Activated T-cell treated with anti-CD3 and anti-CD28 coated beads, Interleukin-2, amount 50 U/mL, for 72 hours (primary cell): ENCODE measurements at places on chromosomes 6 and 20. TPM values are rescaled to one million over a fixed set of nuclear protein-coding genes. Genes with fewer than 3 reads are reported as not detected.

Gene PHACTR3
- total RNA-seq = not detected

GRCh38 chr6:116369964-116370759 lies 585 bp upstream of the DSE start:
- peak overlapping the region; percentile 79 for H3K27ac ChIP-seq
- H3K4me3 ChIP-seq = peak overlapping the region; percentile 83
- H3K27me3 ChIP-seq = peaks cover 14% of the 10 kb centered on the region
- H3K4me1 ChIP-seq = peaks cover 9% of the 10 kb centered on the region
- DNase-seq = no peak

DNA sequence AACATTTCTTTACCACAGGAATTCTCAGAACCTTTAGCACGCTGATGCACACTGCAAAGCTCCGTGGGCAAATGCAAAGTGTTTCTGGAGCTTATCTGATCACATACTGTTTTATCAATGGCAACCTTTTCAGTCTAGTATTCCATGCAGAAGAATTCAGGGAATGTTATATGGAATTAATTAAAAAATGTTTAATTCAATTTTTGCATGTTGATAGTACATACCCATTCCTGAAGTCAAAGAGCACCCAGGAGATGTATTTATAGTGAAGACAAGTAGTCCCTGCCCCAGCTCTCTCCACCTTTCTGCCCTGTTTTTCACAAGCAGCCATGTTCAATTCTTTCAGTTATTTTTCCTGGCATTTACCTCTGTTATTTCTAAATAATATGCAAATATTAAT lies 55.2 kb downstream of the DTNBP1 start:
- no peak overlapping the region for H3K4me3 ChIP-seq
- H3K36me3 ChIP-seq = peaks cover 10% of the 10 kb centered on the region
- H3K27ac ChIP-seq = no peak overlapping the region
- H3K27me3 ChIP-seq = no peaks in the 10 kb centered on the region

- no peak for DNase-seq
- H3K27me3 ChIP-seq = peaks cover 28% of the 10 kb centered on the region
- no peak overlapping the region for H3K27ac ChIP-seq
- no peaks in the 10 kb centered on the region for H3K36me3 ChIP-seq
- no peak overlapping the region for H3K4me3 ChIP-seq
Observed at GRCh38 chr6:166109608-166110007, 58.0 kb downstream of the TBXT start.

Gene ANKRD6
- 5.5 TPM for total RNA-seq

GRCh38 chr20:46701556-46701955 lies 7.9 kb upstream of the SLC2A10 start:
- no peak overlapping the region for H3K27ac ChIP-seq
- DNase-seq = no peak
- no peaks in the 10 kb centered on the region for H3K4me1 ChIP-seq
- peaks cover 2% of the 10 kb centered on the region for H3K36me3 ChIP-seq

GRCh38 chr20:3935956-3936340 lies 46.8 kb downstream of the PANK2 start:
- H3K27me3 ChIP-seq = no peaks in the 10 kb centered on the region
- H3K36me3 ChIP-seq = peaks cover 8% of the 10 kb centered on the region
- no peak overlapping the region for H3K4me3 ChIP-seq
- H3K27ac ChIP-seq = no peak overlapping the region
- peaks cover 13% of the 10 kb centered on the region for H3K4me1 ChIP-seq

- no peak overlapping the region for H3K27ac ChIP-seq
- peaks cover 27% of the 10 kb centered on the region for H3K4me1 ChIP-seq
- H3K36me3 ChIP-seq = no peaks in the 10 kb centered on the region
- H3K27me3 ChIP-seq = no peaks in the 10 kb centered on the region
- H3K4me3 ChIP-seq = no peak overlapping the region
- no peak for DNase-seq
Observed at GRCh38 chr6:56890066-56890465, 64.8 kb upstream of the BEND6 start.

GRCh38 chr6:21664314-21665109 lies 71.0 kb downstream of the SOX4 start:
- peaks cover 2% of the 10 kb centered on the region for H3K36me3 ChIP-seq
- peak; percentile 37 for DNase-seq
- peaks cover 74% of the 10 kb centered on the region for H3K27me3 ChIP-seq
- peak overlapping the region; percentile 70 for H3K4me3 ChIP-seq
- H3K27ac ChIP-seq = no peak overlapping the region
- H3K4me1 ChIP-seq = peaks cover 24% of the 10 kb centered on the region

- no peak for DNase-seq
- H3K27ac ChIP-seq = no peak overlapping the region
- H3K36me3 ChIP-seq = peaks cover 3% of the 10 kb centered on the region
- no peak overlapping the region for H3K4me3 ChIP-seq
Observed at GRCh38 chr6:169026175-169026574, 227.5 kb downstream of the THBS2 start.

Gene SAMHD1
- 33.2 TPM for total RNA-seq

- peaks cover 6% of the 10 kb centered on the region for H3K4me1 ChIP-seq
- H3K36me3 ChIP-seq = no peaks in the 10 kb centered on the region
- no peak overlapping the region for H3K27ac ChIP-seq
- peaks cover 21% of the 10 kb centered on the region for H3K27me3 ChIP-seq
- H3K4me3 ChIP-seq = no peak overlapping the region
- DNase-seq = no peak
Observed at GRCh38 chr6:167492100-167492449, 167.2 kb downstream of the TTLL2 start.

GRCh38 chr6:82381278-82381677 lies 17.7 kb downstream of the TPBG start:
- no peaks in the 10 kb centered on the region for H3K27me3 ChIP-seq
- H3K4me3 ChIP-seq = no peak overlapping the region
- H3K4me1 ChIP-seq = no peaks in the 10 kb centered on the region
- no peak overlapping the region for H3K27ac ChIP-seq
- no peaks in the 10 kb centered on the region for H3K36me3 ChIP-seq

- no peak for DNase-seq
- peaks cover 9% of the 10 kb centered on the region for H3K4me1 ChIP-seq
- no peaks in the 10 kb centered on the region for H3K27me3 ChIP-seq
- H3K4me3 ChIP-seq = no peak overlapping the region
- peak overlapping the region; percentile 61 for H3K27ac ChIP-seq
Observed at GRCh38 chr6:127317388-127318128, 25.9 kb downstream of the ECHDC1 start.

- no peak overlapping the region for H3K4me3 ChIP-seq
- H3K27me3 ChIP-seq = no peaks in the 10 kb centered on the region
- no peak for DNase-seq
Observed at GRCh38 chr20:61422636-61423425, 170.8 kb downstream of the CDH4 start.

DNA sequence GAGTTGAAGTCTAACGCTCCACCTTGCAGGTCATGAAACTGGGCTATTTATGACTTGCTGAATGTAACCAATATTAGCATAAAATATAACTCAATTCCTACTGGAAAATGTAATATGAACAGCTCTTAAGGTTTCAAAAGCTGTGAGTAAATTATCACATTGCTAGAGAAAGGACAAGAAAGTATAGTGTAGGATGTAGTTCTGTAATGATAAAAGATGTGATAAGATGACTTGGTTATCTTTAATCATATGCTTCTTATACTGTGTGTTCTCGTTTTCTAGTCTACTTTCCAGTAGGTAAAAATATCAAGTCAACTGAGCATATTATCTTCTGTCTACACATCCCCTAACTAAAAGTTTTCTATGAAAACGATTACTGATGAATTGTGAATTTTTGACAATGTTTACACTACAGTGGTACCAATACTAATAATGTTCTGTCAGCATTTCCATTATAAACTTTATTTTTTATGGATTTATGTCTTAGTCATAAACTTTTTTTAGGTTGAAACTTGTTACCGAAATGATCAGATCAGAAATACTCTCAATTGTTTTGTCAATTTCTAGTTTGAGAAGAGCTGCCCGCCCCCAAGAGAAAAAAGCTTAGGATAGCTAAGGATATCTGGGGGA lies 14.6 kb downstream of the MED23 start:
- H3K27me3 ChIP-seq = no peaks in the 10 kb centered on the region
- H3K27ac ChIP-seq = peak overlapping the region; percentile 33
- peaks cover 21% of the 10 kb centered on the region for H3K36me3 ChIP-seq

Gene WFDC8
- total RNA-seq = not detected

DNA sequence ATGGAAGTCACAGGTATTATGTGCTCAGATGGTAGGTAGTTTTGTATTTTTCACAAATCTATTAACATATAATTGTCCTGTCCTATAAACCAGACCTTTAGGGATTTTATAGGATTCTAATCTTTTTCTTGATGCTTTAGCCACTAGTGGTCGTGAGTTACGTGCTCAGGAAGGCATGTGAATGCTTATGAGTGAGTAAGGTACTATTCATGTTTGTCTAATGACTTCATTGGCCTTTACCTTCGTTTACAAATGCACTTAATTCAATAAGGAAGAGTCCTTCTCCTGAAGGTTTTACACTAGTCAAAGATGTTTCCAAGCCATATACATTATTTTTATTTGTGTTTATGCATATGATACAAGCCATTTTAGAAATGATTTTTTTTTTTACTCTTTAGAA lies 23.0 kb downstream of the PACRG start:
- DNase-seq = no peak
- no peaks in the 10 kb centered on the region for H3K27me3 ChIP-seq
- no peaks in the 10 kb centered on the region for H3K4me1 ChIP-seq
- H3K36me3 ChIP-seq = no peaks in the 10 kb centered on the region

- H3K36me3 ChIP-seq = peaks cover 4% of the 10 kb centered on the region
- H3K4me3 ChIP-seq = no peak overlapping the region
- H3K27ac ChIP-seq = no peak overlapping the region
- no peak for DNase-seq
- peaks cover 19% of the 10 kb centered on the region for H3K27me3 ChIP-seq
Observed at GRCh38 chr6:143034689-143035334, 25.9 kb upstream of the AIG1 start.

DNA sequence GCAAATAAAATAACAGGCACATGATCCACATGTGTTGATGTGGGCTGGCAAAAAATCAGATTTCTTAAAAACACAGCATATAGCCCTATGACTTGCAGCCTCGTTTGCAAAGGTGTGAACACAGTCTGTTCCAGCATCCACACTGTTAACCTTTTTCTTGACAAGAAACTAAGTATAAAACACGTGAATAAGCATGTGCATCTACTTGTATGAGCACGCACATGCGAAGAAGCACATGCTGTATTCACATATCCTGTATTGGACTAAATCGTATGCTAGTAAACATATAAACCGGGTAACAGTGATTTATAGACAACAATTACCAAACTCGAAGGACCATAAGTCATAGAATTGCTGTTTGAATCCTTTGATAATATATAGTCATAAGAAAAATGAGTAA lies 218.7 kb downstream of the HDGFL1 start:
- no peaks in the 10 kb centered on the region for H3K4me1 ChIP-seq
- DNase-seq = no peak
- H3K36me3 ChIP-seq = no peaks in the 10 kb centered on the region
- H3K4me3 ChIP-seq = no peak overlapping the region
- H3K27ac ChIP-seq = no peak overlapping the region
- H3K27me3 ChIP-seq = no peaks in the 10 kb centered on the region

Gene DXO
- 23.3 TPM for total RNA-seq

DNA sequence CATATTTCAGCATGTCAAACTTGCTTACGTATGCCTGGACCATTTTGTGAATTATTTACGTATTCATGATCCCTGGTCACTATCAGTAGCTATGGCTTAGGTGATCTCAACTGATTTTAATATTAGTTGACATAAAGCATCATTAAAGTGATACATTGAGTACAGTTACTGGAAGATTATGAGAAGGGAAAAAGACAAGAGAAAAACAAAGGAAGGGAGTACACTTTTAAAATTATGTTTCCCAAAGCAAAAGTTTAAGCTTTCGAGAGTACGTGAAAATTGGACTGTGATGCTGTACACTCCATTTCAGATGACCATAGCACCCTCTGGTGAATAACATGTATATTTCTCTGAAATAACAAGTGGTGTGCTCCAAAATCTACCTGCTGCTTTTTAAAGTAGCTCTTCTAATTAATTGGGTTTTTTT lies 215.0 kb upstream of the HSF2 start:
- H3K27me3 ChIP-seq = peaks cover 1% of the 10 kb centered on the region
- H3K4me3 ChIP-seq = no peak overlapping the region
- no peak overlapping the region for H3K27ac ChIP-seq
- DNase-seq = no peak
- no peaks in the 10 kb centered on the region for H3K36me3 ChIP-seq
- no peaks in the 10 kb centered on the region for H3K4me1 ChIP-seq

Gene TMEM74B
- total RNA-seq = 0.60 TPM

DNA sequence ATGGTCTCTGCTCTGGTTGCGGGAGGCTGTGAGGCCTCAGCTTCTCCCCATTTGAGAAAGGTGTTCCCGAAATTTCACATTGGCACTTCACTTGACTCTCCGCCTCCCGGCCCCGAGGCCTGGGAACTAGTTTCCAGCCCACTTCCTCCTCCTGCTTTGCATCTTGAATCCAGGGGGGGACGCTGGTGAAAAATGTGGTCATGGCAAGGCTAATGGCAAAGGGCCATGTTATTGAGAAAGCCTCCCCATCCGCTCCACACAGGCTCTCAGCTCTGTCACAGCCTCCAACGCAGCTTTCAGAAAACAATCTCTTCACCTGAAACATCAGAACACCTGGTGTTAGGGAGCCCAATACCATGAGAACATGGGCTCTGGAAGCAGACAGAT lies 5.6 kb downstream of the PLAGL2 start:
- no peaks in the 10 kb centered on the region for H3K27me3 ChIP-seq
- peaks cover 86% of the 10 kb centered on the region for H3K4me1 ChIP-seq
- no peak for DNase-seq
- H3K4me3 ChIP-seq = peak overlapping the region; percentile 92
- H3K36me3 ChIP-seq = peaks cover 40% of the 10 kb centered on the region

DNA sequence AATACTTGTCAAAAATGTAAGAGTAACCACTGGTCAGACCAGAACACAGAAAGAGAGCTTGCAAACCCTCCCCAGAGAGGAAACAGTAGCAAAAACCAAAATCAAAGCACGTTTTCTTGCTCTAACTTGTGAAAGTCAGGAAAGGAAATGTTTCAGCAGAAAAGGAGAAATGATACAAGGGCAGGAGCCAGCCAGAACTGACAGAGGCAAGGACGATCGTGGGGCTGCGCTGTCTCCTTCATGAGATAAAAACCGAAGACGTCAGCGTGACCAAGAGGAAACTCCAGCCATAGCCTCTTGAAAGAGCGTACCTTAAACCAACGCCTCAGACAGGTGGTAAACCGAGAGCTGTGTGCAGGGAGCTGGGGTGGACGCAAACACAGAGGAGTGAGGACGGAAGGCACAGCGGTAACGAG lies 27.5 kb downstream of the LAMA5 start:
- no peaks in the 10 kb centered on the region for H3K4me1 ChIP-seq
- H3K36me3 ChIP-seq = peaks cover 1% of the 10 kb centered on the region
- H3K4me3 ChIP-seq = no peak overlapping the region
- peaks cover 8% of the 10 kb centered on the region for H3K27me3 ChIP-seq

Gene OR2H1
- total RNA-seq = not detected

GRCh38 chr6:31736021-31736767 lies at the start of gene CLIC1:
Gene CLIC1 (minus strand): TSS chr6:31736530. CDS start chr6:31736300, 230 bp downstream.
- peak within 1 kb of the TSS; percentile 89 for H3K4me3 ChIP-seq
- no peaks in the 10 kb centered on the region for H3K27me3 ChIP-seq
- peak within 1 kb of the TSS; percentile 83 for H3K27ac ChIP-seq
- H3K4me1 ChIP-seq = peaks cover 63% of the 10 kb centered on the region
